Kidney epithelial cell (primary cell): ENCODE measurements at places on chromosomes 7 and 10. TPM values are rescaled to one million over a fixed set of nuclear protein-coding genes. Genes with fewer than 3 reads are reported as not detected.

The PNLIPRP1 gene
- total RNA-seq, result not detected in 2 replicates

The GIMAP2 gene
- total RNA-seq, result 0.48 and 0.54 TPM in 2 replicates

The ACHE gene
- 1.3 and 6.4 TPM in 2 replicates for total RNA-seq

The CPED1 gene
- 3.1 and 3.2 TPM in 2 replicates for total RNA-seq

The STK31 gene
- total RNA-seq, result 0.58 and 0.89 TPM in 2 replicates

GRCh38 chr7:123573341-123573740 is 15.7 kb upstream of the NDUFA5 start:
- DNase-seq, result no peak

DNA sequence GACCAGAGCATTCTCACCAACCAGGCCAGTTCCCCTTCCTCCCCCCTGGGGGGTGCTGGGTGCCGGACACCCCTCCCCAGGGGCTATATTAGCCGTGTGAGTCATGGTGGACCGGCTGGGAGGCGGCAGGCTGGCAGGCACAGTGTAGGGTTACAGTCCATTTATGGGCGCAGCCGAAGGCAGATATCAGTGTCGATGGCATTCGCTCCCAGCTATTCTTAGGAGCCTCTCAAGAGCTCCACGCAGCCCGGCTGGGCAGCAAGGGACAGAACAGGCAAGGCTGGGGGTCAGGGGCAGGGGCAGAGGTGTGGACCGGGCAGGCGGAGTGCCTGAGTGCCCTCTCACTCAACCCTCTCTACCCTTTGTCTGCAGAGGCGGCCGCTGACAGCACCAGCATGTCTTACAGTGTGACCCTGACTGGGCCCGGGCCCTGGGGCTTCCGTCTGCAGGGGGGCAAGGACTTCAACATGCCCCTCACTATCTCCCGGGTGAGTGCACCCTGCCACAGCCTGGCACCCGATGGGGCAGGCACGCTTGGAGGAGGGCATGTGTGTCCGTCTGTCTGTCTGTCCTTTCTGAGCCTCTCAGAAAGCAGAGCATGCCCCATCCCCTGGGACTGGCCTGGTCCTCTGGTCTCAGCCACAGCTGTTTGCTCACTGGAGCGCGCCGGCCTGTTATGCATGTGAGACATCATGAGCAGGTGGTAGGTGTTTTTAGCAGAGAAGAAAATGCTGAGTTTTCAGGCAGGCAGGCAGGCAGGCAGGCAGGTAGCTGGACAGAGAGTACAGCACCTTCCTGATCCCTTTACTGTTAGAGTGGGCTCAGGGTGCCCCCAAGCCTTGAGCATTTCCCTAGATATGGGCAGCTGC is at the start of gene LDB3:
LDB3 (plus strand) TSS at position 215 of the 869 bp plus-strand sequence; CDS start at position 396, 181 bp downstream.
- no peak for DNase-seq

DNA sequence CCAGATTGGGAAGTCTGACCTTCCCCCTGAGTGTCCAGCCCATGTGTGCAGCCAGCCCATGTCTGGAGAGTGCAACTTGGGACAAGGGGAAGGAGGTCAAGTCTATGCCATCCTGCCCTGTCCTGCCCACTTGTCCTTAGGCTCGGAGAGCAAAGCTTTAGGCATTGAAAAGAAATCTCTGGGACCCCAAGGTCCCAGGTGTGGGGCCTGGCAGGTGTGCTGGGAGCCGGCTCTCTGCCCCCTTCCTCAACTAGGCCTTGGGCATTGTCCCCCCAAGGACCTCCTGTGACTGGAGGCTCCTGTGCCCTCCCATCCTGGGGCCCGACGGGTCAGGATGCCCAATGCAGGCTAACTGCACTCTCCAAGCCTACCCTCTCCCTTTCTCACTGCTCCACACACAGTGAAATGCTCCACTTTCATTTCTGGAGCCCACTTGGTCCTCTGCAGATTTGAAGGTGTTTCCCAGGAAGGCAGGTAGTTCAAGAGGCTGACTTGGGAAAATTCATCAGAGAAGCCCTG is 124.7 kb downstream of the PTPN20 start:
- no peak for DNase-seq

DNA sequence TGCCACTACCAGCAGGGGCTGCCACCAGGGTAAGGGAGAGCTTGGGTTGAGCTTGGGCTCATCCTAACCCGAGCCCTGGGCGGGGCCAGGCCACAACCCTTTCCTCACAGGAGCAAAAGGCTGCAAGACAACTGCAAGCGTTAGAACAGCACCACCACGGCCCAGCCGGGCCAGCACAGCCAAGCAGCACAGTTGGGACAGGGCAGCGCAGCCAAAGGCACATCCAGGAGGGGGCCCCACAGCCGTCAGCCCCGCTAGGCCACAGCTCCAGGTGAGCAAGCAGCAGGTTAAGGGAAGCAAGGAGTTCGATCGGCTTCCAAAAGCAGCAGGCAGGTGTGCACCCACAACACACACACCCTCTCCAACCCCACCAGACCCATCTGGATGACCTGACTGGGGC is 7.0 kb upstream of the NDST2 start:
- DNase-seq, result no peak

GRCh38 chr10:132449051-132449810 is 52.2 kb downstream of the PWWP2B start:
- DNase-seq, result no peak

GRCh38 chr7:92697012-92697411 is 106.8 kb upstream of the FAM133B start:
- no peak for DNase-seq

DNA sequence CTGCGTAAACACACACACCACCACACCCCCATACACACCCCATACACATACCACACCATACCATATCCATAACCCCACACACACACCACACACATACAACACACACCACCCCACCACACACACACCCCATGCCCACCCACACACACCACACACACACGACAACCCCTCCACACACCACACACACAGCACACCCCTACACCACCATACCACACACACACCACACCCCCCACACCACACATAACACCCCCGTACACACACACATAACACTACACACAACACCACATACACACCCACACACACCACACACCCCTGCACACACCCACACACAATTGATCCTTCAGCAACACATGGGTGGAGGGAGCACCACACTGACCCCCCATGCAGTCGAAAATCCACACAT is 50.3 kb upstream of the BMS1 start:
- no peak for DNase-seq
